ENCODE measurements at places on chromosomes 5 and 9.
A peak's percentile ranks its signal among the peaks of the same experiment; 100 is the strongest.

DNA sequence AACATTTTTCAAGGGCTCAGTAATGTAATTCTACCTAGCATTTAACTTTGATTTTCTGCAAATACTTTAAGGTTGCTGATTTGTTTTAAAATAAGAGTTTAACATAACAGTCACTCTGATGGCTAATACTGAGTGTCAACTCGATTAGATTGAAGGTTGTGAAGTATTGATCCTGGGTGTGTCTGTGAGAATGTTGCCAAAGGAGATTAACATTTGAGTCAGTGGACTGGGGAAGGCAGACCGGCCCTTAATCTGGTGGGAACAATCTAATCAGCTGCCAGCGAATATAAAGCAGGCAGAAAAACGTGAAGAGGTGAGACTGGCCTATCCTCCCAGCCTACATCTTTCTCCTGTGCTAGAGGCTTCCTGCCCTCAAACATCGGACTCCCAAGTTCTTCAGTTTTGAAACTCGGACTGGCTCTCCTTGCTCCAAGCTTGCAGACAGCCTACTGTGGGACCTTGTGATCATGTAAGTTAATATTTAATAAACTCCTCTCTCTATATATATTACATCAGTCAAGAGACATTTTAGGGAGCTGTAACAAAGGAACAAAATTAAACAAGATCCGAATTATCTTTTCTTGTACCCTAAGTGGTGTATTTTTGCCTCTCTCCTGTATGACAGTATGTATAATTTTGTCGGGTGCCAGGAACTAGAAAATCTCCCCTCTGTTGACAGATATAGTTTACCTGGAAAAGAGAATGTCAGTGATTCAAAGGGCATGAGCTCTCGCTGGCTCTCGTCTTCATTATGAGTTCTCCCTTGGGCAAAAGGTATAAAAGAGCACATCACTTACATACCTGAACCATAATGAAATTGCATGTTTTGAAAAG lies 576.1 kb downstream of the LRRC70 start:
- no peak for DNase-seq

GRCh38 chr9:14723301-14723700 lies 768 bp upstream of the CER1 start:
- DNase-seq: no peak

GRCh38 chr5:149645236-149645635 lies 63.9 kb downstream of the ARHGEF37 start:
- DNase-seq: no peak

GRCh38 chr9:35510754-35511428 lies 21.0 kb downstream of the RUSC2 start:
- DNase-seq: no peak

- no peak for DNase-seq
Measured at GRCh38 chr5:61612431-61612830, 280.4 kb downstream of the ZSWIM6 start.

GRCh38 chr5:122480146-122480545 lies 168.1 kb downstream of the SNCAIP start:
- no peak for DNase-seq

DNA sequence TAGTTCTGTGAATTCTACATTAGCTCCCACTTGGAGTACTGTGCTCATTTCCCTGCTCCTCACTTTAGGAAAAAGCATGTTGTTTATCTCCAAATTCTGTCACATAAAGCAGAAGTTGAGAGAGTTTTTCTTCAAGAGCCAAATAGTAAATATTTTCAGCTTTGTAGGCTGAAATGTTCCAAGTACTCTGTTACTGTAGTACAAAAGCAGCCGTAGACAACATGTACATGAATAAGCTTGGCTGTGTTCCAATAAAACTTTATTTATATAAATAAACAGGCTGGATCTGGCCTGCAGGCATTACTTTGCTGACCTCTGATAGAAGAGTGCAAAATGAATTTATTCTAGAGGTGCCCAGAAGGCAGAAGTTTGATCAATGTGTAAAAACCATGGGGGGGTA lies 73.0 kb upstream of the AGXT2 start:
- no peak for DNase-seq

DNA sequence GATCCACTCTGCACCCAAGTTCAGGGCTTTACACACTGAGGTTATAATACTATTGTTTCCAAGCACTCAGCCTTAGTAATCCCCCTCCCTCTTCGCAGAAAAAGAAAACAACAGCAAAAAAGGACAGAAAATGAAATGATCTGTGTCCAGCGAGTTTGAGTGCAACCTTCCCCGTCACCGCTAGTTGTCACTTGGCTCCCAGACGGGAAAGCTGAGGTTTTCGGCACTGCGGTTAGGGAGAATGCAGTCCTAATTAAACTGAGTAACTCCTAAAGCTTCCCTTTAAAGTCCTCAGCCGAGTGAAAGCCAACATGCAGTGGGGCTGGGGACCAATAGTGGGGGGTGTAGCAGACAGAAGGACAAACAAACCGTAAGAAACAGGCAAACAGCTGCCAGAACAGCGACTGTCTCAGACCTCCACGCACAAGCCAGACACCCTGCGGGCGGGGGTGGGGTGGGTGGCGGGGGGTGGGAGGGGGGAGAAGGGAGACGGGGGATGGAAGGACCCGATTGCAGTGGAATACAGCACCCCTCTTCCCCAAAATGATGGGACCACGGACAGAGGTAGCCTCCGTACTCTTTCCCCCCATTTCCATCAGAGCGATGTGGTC lies 680 bp downstream of the GLRA1 start:
- no peak for DNase-seq

GRCh38 chr9:136410500-136411287 lies at the start of the genes ENTR1 and PMPCA:
ENTR1 (minus strand) TSS chr9:136410614; CDS start chr9:136410397, 217 bp downstream.
PMPCA (plus strand) TSS chr9:136410658; CDS start chr9:136410669, 11 bp downstream.
- DNase-seq: peak; percentile 93

DNA sequence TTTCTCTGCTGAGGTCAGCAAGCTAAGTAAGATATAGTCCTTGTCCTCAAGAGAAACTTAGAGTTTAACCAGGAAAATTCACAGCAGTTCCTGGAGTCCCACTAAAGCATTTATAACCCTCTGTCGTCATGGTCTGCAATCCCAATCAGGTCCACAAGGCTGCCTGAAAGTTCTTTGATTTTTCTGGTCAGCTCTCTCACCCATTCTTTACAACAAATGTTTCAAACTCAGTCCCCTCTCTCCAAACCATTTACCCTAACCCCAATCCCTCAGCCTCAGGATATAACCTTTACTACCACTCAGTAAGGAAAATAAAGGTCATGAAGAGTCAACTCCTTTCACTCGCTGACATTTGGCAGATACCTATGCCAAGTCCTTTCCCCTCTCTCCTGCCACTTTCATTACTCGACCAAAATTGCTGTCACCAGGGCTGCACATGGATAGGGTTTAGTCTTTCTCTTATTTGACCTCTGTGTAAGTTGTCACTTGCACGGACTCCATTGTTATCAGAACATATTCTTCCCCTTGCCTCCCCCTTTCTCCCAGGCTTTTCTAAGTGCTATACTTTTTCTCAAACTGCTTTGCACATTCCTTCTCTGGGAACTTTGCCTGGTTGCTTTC lies 936.6 kb downstream of the NR2F1-AS1 start:
- no peak for DNase-seq

GRCh38 chr5:178322736-178323540 lies 90.3 kb upstream of the PHYKPL start:
- no peak for DNase-seq

DNA sequence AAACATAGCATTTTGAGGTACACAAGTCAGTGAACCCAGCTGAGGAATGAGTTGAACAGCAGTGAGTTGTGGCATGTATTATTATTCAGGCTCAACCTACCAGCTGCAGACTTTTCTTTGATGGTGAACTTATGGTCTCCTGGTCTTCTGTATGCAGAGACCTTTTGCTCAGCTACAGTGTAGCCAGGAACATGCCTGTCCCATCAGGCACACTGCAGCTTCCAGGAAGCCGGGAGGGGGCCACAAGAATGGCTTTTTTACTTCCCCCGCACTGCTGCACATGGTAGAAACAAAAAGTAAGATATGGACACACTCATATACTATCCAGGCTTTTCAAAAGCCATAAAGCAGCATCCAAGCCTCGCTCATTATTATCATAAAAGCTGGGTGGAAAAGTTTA lies 65.3 kb upstream of the PLPP1 start:
- no peak for DNase-seq

GRCh38 chr5:14447958-14448911 lies 133.4 kb upstream of the OTULINL start:
- DNase-seq: no peak

- DNase-seq: no peak
Measured at GRCh38 chr5:179886190-179886911, 21.3 kb downstream of the TBC1D9B start.

DNA sequence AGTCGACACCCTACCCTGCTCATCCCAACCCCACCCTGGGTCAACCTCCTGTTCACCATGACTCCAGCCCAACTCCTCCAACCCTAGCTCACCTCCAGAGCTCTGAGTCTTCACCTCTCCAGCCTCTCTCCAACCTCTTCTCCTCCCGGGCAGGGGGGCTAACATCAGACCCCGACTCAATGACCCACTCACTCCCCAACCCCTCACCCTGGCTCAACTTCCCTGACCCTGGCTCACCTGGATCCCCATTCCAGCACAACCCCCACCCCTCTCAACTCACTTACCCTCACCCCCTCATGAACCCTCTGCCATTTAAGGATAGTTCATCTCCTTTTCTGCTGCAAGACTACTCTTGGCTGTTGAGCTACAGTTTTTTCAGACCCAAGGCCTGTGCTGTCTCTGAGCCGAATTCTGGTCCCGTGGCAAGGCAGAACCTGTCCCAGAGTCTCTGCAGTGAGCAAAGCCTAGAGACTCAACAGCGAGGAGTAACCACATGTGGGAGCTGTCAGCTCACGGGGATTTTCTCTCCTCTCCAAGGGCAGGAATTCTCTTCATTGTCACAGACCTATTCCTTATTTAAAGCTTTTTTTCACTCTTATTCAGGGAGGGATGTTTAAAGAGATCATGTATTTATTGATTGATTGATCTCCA lies 29.8 kb downstream of the ANKRD33B start:
- DNase-seq: no peak

GRCh38 chr5:170986598-170986997 lies 124.8 kb downstream of the RANBP17 start:
- DNase-seq: no peak

DNA sequence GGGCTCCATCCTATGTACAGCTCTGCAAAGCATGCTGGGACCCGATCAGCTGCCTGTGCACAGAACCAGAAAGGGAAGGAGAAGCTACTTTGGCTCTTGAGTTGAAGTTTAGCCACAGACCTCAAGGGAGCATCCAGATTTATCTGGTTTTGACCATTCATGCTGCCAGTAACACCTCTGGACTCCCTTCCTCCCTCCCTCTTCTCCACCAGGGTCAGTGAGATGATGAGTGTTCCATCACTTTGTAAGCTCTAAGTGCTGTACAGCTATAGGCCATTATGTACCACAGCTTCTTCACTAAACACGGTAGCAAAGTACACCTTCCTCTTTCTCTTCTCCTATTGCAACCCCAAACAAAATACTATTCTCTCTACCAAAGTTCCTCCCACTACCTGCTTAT lies 77.9 kb downstream of the GLIS3 start:
- DNase-seq: no peak

GRCh38 chr5:124796495-124796894 lies 50.1 kb upstream of the ZNF608 start:
- no peak for DNase-seq

DNA sequence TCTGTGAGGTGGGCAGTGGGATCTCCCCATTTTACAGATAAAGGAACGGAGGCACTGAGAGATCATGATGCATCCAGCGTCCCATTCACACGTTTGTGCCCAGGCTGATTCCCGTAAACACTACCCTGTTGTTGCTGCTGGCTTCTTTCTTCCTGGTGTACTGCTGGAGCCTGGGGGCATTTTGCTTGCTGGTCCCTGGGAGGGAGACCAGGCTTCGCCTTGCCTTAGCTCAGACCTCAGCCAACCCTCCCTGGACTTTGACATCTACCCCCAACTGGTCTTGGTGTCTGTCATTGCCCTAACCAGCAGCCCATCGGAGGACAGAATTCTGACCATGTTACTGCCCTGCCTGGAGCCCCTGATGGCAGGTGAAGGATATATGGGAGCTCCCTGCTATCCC lies 82.4 kb downstream of the ZNF618 start:
- DNase-seq: no peak
